GM12891 (cell line): ENCODE measurements at places on chromosomes 16 and 17.

- DNase-seq, result no peak
Observed at GRCh38 chr17:50883850-50884438, 17.8 kb upstream of the TOB1 start.

DNA sequence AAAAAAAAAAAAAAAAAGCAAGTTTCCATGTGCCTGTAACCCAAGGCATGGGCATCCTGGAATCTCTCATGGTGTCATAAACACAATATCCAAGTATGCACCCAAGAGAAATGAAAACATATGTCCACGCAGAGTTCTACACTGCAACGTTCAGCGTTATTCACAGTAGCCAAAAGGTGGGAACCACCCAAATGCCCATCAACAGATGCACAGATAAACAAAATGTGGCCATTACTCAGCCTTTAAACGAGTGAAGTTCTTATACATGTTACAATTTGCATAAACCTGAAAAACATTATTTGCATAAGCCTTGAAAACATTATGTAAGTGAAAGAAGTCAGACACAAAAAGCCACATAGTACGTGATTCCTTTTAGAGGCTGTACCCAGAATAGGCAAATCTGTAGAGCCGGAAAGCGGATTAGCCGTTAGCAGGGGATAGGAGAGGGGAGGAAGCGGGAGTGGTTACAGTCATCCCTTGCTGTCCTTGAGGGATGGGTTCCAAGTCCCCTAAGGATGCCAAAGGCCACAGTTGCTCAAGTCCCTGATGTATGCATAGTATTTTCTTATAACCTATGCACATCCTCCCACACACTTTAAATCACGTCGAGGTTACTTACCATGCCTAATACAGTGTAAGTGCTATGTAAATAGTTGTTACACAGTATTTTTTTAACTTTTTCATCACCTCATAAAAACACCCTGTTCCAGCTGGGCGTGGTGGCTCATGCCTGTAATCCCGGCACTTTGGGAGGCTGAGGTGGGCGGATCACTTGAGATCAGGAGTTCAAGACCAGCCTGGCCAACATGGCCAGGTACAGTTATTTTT lies 47.3 kb upstream of the DNAH17 start:
- no peak for DNase-seq

DNA sequence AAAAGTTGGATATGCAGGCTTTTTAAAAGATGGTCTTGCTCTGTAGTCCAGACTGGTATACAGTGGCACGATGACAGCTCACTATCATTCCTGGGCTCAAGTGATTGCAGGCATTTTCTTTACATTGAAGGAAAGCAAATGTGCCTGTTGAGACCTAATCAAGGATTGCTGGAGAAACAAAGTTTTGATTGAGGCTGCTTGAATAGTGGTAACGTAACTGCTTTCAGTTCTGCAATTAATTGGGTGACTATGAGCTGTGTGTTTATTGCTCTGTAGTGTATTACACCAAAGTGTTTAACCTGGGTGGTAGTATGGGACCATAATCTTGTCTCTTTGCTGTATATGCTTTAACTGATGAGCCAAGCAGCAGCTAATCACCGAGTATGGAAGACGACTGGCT lies 2.3 kb downstream of the UBB start:
- no peak for DNase-seq

DNA sequence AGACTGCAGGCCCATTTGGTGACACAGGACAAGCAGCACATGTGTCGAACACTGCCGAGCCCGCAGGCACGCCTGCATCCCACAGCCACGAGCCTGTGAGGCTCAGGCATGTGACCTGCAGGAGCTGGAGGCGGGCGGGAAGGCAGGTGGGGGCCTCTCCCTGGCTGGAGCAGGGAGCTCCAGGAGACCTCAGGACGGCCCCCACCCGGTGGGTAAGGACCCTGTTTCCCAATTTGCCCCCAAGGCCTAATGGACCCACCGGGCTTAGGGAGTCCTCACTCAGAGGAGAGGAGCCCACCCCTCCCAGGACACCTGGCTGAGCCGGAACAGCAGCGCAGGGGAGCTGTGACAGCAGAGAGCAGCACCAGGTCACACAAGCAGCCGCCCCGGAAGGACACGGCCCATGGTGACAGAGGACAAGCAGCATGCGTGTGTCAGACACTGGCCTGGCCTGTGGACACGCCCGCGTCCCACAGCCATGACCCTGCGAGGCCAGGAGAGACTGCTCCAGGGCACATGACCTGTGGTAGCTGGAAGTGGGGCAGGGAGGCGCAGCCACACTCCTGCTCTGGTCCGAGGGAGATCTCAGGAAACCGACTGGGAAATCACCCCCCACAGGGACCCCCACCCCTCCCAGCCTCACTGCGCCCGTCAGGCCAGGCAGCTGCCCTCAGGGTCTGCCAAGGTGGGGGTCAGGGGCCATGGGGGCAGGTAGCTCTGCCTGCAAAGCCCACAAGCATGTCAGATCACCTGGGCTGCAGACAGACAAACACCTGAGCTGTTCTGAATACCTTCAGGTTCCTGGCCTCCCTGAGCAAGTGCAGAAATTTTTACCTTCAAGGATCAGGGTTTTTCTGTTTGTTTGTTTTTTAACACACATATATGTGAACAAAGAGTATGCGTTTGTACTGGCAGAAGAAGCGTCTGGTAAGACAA lies 2.4 kb downstream of the SPSB3 start:
- DNase-seq, result no peak

- DNase-seq, result peak; percentile 23
Observed at GRCh38 chr17:4074831-4075495, 67.9 kb downstream of the ZZEF1 start.

- DNase-seq, result no peak
Observed at GRCh38 chr16:27712251-27712711, 162.3 kb downstream of the KATNIP start.

DNA sequence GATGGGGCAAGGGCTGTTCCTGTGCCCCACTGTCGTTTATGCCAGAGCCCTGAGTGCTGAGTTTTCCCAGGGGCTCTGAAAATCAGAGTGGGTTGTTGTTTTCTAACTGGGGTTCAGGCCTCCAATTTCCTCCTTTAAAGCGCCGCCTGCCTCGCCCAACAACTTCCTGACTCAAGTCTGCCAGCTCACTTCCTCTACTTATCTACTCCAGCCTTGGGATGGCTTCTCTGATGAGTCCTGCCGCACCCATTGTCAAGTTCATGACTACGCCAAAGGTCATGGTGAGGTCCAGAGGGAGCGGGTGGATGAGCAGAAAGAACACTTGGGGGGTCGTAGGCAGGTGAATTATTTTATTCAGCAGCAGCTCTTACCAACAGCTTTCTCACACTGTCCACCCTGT lies 104.7 kb downstream of the UTP18 start:
- DNase-seq, result no peak
